GM06990 (cell line): ENCODE measurements at places on chromosomes 2 and 18.
A peak's percentile ranks its signal among the peaks of the same experiment; 100 is the strongest.

DNA sequence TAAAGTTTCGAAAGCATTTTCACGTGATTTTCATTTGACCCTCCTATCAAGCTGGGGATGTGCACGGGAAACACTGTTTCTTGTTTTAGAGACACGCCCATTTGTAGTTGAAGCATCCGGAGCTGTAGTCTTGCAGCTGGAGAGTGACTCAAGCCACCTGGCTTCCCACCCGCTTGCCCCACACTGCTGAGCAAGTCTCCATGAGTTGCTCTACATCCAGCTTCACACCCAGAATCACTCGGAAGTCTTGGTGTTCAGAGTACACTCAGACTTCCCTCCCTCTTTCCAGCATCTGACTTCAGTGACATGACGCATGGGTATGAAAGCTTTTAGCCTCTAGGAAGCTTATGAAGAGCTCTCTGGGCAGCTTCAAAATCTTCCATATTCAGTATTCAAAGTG is 262.4 kb downstream of the NBAS start:
- no peak for DNase-seq

DNA sequence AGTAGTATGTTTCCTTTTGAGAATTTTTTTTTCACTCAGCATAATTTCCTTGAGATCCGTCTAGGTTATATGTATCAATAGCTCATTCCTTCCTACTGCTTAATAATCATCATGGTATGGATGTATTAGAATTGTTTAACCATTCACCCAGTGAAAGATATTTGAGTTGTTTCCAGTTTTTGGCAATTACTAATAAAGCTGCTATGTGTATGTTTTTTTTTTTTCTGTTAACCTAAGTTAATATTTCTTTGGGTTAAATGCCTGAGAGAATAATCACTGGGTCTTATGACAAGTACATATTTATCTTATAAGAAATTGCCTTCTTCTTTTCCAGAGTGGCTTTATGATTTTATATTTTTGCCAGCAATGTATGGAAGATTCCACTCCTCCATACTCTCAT is 96.4 kb upstream of the ST6GAL2 start:
- DNase-seq, result no peak

GRCh38 chr18:11019295-11020105 is 129.9 kb downstream of the PIEZO2 start:
- DNase-seq, result no peak

GRCh38 chr2:112187805-112188596 is 49.8 kb downstream of the FBLN7 start:
- DNase-seq, result no peak

- no peak for DNase-seq
These were observed 28.9 kb downstream of the OSBPL1A start for GRCh38 chr18:24368749-24369148.

GRCh38 chr2:128654408-128654807 is 335.7 kb upstream of the HS6ST1 start:
- DNase-seq, result no peak

DNA sequence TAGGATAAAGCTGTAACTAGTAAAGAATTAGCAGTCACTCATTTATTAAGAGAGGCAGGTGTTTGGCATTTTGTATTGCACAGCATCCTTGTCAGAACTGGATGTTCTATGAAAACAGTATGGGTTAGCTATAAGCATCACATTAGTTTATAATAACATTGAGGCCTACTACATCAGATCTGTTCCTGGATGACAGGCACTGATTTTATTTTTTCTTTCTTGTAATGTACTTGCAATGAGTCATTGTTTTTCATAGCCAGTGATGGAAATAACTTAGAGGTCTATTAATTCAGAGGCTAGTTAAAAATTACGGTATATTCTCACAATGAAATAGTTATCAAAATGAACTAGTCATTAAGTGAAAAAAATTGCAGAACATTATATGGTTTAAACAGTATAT is 13.0 kb upstream of the RMDN2 start:
- DNase-seq, result no peak

GRCh38 chr2:174610243-174610995 is 12.8 kb upstream of the WIPF1 start:
- DNase-seq, result no peak

- no peak for DNase-seq
These were observed 168.7 kb downstream of the TNS1 start for GRCh38 chr2:217834057-217834620.

- DNase-seq, result peak; percentile 4
These were observed 29.9 kb downstream of the FN1 start for GRCh38 chr2:215405722-215406581.

DNA sequence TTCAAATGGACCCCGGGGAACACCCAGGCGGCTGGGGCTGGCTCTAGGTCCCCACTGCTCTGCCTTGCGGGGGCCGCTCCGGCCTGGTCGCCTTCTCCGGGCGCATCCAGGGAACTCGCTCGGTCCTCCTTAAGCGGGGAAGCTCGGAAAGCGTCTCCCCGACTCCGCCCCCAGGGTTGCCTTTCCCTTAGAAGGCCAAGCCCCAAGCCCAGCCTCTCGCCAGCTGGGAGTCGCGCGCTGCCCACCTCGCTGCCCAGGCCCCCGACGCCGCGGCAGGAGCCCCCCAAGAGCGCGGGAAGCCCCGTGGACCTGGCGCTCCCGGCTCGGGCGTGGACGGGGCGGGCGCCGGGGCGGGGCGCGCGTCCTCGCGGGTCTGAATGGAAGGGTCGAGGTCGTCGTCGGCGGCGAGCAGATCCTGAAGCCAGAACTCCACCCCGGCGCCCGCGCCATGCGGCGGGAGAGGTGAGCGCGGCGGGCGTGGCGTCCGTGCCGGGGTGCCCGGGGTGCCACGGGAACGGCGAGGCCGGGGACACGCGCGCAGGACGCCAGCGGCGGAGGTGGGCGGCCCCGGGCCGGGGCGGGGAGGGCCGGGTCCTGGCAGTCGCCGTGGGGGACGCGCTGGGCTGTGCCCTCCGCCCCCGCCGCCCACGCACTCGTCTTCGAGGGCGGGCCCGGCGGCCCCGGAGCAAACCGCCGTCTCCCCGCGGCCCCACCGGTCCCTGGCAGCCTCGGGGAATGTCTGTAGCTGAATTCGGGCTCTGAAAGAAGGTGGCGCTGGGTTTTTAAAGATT is at the start of gene BOK:
Gene BOK (plus strand): TSS at position 214 of the 791 bp plus-strand sequence. CDS start 739 bp downstream, outside the sequence.
- no peak for DNase-seq

DNA sequence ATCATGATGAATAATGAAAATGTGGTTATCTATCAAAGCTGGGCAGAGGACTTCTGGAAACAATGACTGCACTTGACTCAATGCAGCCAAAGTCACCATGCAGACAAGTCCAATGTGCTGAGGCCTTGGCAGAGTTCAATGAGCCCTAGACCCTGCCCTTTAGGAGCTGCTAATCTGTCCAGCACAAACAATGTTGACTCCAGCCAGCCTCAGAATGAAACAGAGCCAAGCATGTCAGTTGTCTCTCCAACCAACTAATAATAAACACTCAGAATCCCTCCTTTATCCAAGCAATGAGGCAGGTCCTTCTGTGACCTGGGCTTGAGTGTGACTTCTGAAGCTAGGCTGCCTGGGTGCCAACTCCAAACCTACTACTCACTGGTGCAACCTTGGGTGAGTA is 270.6 kb downstream of the BCL11A start:
- no peak for DNase-seq

- no peak for DNase-seq
These were observed 80.3 kb downstream of the TSHZ1 start for GRCh38 chr18:75290737-75291358.

GRCh38 chr2:41772697-41773096 is 275.1 kb upstream of the PKDCC start:
- no peak for DNase-seq

GRCh38 chr2:60496956-60497355 is 56.5 kb downstream of the BCL11A start:
- DNase-seq, result no peak

DNA sequence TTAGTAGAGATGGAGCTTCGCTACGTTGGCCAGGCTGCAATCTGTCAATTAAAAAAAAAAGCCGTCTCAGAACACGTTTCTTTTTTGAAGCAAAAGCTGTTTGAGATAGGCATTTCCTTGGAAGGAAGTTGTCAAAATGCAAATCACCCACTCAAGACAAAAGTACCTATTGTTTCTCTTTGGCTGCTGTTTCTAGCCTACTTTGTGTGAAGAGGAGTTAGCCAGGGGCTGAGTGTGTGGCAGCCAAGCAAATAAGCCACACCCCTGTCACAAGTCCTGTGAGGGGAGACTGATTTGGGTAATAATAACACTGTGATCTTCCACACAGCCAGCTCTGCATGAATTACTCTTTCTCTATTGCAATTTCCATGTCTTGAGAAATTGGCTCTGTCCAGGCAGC is 47.4 kb upstream of the CDCA7 start:
- peak; percentile 69 for DNase-seq

DNA sequence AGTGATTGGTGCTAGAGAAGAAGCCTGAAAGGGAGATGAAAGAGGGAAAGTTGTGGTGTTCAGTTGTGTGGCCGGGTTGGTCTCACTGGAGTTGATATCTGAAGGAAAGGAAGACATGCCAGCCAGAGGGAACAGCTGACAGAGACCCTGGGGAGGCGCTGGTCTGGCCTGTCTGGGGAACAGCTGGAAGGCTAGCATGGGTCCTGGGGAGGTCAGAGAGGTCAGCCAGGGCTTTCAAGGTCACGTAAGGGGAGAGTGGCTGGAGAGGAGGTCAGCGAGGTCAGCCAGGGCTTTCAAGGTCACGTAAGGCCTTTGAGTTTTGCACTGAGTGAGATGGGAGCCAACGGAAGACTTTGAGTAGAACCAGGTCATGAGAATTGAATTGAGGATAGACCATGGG is 11.0 kb downstream of the DYSF start:
- DNase-seq, result no peak

DNA sequence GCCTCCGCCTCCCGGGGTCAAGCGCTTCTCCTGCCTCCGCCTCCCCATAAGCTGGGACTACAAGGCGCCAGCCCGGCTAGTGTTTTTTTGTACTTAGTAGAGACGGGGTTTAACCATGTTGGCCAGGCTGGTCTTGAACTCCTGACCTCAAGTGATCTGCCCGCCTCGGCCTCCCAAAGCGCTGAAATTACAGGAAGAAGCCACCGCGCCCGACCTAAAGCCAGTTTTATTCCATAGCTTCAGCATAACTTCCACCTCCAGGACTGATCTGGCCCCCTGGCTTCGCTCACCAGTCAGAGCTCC is 783 bp upstream of the TXNL4A start:
- DNase-seq, result no peak

GRCh38 chr18:46560671-46561045 is 96.4 kb downstream of the LOXHD1 start:
- no peak for DNase-seq

GRCh38 chr2:437756-438393 is 150.0 kb upstream of the ALKAL2 start:
- peak; percentile 30 for DNase-seq

- DNase-seq, result no peak
These were observed 690.9 kb downstream of the GALR1 start for GRCh38 chr18:77940566-77940965.
